ENCODE measurements at places on chromosomes 7 and 10. TPM values are rescaled to one million over a fixed set of nuclear protein-coding genes. Genes with fewer than 3 reads are reported as not detected.

KNDC1 gene
- 0.12 TPM for total RNA-seq

TIMM23B gene
- 18.7 TPM for total RNA-seq

ATOH7 gene
- total RNA-seq: not detected

RBM20 gene
- 0.66 TPM for total RNA-seq

GRID1 gene
- total RNA-seq: not detected

ZNF239 gene
- 3.4 TPM for total RNA-seq

PRDX3 gene
- total RNA-seq: 124 TPM

TDRD1 gene
- 1.9 TPM for total RNA-seq

DYNC1I1 gene
- total RNA-seq: 3.5 TPM

CYP26A1 gene
- total RNA-seq: not detected

GDF10 gene
- total RNA-seq: under 0.01 TPM

LRRC18 gene
- total RNA-seq: not detected

EEPD1 gene
- 6.9 TPM for total RNA-seq

PRKG1 gene
- total RNA-seq: 48.3 TPM

CDHR3 gene
- total RNA-seq: 2.6 TPM

PRSS58 gene
- total RNA-seq: not detected

METTL27 gene
- 2.5 TPM for total RNA-seq

NPY gene
- total RNA-seq: not detected

PDZD7 gene
- 3.4 TPM for total RNA-seq

PKD2L1 gene
- not detected for total RNA-seq

ZKSCAN5 gene
- total RNA-seq: 11.6 TPM

STEAP4 gene
- 6.5 TPM for total RNA-seq

CLDN3 gene
- total RNA-seq: not detected

GPAM gene
- 8.1 TPM for total RNA-seq

OPALIN gene
- total RNA-seq: not detected

MYL10 gene
- not detected for total RNA-seq

TUBAL3 gene
- total RNA-seq: not detected

SNX10 gene
- total RNA-seq: 0.13 TPM

ZP3 gene
- total RNA-seq: 0.99 TPM

LHFPL3 gene
- total RNA-seq: not detected

SEMA3D gene
- total RNA-seq: 18.9 TPM

BICC1 gene
- total RNA-seq: 66.3 TPM

Measured in aortic smooth muscle cell (primary cell).